ENCODE measurements at places on chromosomes 13 and 19.

DNA sequence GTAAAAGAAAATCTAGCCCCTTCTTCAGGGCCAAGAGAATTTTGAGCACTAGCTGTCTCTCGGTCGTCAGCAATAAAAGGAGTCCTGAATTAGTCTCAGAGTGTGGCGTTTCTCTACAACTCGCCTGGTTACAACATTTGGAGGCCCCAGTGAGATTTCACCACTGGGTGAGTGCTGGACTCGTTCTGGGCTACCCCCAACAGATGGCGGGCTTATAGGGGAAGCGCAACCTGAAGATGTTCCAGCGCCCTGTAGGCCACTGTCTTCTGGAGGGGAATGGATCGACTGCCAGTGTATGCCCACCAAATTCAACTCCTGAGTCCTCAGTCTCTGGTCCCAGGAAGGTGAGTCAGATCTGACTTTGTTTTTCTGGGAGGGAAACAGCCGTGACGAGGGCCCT lies 11.7 kb upstream of the ZNF181 start:
- no peak for DNase-seq

- DNase-seq = no peak
Measured at GRCh38 chr13:71169180-71169579, 697.8 kb downstream of the DACH1 start.

DNA sequence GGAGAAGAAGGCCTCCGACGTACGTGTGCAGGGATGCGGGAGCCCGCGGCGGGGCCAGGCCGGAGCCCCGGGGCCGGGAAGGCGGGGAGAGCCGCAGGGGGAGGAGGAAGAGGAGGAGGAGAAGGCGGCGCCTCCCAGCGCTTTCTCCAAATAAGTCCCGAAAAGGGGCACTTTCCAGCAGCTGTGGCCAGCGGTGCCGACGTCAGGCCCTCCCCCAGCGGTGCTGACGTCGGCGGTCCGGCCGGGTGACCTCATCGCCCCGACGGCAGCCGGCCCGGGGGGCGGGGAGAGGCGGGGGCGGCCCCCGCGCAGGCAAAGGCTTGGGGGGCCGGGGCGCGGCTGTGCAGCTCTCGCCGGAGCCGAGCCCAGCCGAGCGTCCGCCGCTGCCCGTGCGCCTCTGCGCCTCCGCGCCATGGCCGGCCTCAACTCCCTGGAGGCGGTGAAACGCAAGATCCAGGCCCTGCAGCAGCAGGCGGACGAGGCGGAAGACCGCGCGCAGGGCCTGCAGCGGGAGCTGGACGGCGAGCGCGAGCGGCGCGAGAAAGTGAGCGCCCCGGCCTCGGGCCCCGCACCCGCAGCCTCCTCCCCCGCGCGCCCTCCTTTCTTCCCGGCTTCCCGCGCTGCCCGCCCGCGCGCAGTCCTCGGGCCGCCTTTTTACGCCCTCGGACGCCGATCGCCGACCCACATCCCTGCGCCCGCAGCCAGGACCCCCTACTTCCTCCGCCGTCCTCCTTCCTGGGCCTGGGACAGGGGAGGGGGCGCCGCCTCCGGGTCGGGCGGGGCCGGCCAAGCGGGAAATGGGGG lies at the start of gene TPM4:
Gene TPM4, plus strand, starts transcription at position 342 of the 804 bp plus-strand sequence. Its CDS starts 71 bp downstream, at position 413.
- peak; percentile 68 for DNase-seq

- DNase-seq = no peak
Measured at GRCh38 chr13:27130979-27131623, 40.5 kb downstream of the USP12 start.

DNA sequence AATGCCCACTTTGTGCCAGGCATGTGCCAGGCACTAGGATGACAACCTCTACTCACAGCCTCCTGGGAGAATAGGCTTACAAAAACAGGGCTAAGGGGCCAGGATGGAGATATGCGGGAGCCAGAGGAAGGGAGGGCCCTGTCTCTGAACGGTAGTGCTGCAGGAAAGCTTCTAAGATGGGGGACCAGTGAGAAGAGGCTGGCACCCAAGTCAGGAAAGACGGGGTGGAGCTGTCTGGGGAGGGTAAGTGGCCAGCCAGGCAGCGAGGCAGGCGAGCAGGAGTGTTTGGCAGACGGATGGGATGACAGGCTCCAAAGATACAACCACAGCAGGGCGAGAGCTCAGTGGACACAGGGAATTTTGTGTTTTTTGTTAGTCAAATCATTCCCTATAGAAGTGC lies 44.7 kb upstream of the GPI start:
- DNase-seq = no peak

DNA sequence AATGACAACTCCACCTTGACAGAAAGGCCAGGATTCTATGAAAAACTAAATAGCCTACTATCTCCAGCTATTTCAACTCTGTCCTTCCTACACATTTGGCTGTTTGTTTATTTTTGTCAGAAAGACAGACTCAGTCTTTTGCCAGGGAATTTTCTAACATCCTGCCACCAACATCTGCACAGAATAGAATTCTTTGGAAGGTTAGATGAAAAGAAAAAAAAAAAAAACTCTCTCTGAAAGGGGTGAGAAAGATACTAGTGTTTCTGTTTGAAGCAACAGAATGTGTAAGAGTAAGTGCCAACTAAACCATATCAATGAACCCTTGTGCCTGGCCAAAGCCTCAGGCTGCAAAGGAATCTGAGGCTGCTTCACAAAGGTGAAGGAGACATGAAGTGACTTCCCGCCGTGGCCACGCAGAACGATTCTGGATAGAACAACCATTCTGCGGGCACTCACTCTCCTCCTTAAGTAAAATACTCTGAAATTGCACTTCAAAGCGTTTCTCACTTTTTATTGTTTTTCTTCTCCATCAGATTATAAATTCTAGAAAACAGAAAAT lies 498.2 kb downstream of the IRS2 start:
- DNase-seq = no peak

DNA sequence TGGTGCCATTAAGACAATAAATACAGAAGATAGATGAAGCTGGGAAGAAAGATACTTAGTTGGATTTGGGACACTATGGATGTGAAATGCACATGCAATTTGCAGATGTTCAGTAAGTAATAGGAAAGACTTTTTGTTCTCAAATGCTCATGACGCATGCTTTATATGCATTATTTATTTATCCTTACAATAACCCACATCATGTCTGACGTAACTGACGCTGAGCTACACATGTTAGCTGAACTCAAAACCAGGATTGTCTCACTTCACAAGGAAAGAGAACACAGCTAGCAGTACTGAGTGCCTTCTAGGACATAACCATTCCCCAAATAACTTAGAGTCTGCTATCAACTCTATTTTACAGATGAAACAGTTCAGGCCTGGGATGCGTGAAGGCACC lies 463.4 kb downstream of the FGF9 start:
- no peak for DNase-seq

DNA sequence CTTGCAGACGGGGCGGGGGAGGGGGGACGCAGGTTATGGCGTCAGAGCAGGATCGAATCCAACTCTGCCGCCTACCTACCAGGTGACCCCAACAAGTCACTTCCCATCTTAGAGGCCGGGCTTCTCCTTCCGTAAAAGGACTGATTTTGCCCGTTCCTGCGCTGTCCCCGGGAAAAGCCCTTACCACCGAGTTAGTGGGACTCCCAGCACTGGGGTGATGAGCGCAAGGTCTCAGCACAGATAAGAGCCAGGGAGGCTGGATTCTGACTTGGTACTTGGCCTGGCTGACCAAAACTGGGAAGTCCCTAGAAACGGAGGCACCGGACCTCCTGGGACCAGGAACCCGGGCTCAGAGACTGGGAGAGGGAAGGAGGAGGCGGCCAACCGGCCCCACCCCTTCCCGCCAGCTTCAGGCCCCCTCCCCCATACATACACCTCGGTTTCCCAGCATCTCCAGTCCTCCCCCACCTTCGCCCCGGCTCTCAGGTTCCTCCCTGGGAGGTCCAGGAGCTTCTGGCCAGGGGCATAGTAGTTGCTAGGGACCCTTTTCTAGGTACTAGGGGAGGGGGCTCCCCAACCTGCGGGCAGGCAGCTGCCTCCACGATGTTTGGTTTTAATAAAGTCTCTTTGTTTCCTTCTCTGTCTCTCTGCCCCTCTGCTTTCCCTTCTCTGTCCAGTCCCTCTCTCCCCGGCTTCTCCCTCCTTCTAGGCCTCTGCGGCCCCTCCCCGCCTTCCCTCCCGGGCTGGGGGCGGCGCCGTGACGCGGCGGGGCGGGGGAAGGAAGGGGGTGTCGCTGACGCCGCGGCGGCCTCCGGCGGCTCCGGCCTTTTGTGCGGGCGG lies at the start of gene GRAMD1A:
Gene GRAMD1A, plus strand, starts transcription at position 826 of the 840 bp plus-strand sequence. CDS start 156 bp downstream, outside the sequence.
- peak; percentile 36 for DNase-seq

GRCh38 chr19:38185562-38185961 lies 38.5 kb downstream of the DPF1 start:
- no peak for DNase-seq

DNA sequence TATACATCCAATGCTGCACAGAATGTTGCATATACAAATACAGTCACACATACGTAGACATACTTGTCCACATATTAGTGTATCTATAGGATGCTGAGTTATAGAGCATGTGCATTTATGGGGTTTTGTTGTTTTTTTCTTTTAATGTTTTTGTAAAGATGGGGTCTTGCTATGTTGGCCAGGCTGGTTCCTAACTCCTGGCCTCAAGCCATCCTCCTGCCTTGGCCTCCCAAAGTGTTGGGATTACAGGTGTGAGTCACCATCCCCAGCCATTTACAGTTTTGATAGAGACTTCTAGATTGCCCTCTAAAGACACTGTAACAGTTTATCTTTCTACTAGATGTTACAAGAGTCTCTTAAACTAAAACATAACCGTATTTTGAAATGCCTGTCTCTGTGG lies 14.3 kb downstream of the HNRNPUL1 start:
- no peak for DNase-seq

DNA sequence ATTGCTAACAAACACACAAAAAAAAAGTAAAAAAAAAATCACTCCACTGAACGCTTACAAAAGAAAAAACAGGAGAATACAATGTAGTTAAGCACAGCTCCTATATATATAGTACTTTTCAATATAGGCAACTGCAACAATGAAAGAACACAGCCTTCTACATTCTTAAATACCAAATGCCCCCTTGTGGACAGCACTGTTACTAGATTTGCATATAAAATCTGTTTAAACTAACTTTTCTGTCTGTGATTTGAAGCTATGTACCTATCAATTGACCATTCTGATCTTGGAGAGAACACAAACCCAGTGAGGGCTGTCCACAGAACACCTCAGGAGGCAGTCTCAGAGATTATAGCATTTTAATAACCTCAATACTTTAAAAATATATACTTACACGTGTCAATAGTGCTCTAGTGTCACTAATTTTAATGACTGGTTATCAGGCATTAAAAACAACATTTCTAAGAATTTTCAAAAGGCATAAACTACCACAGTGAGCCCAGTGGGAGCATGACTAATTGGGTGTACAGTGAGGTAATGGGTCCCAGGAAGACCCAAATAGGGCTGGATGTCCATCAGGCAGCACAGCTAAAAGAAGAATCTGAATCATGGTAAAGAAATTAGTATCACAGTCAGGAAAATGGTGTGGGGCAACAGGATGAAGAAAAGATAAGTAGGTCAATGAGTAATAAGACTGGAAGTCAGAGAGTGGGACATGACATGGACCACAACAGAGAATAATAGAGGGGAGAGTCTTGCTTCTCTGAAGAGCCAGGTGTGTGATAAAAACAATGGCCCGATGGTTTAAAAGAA lies 22.2 kb downstream of the CCDC169 start:
- no peak for DNase-seq

- DNase-seq = no peak
Measured at GRCh38 chr19:13463296-13463695, 43.0 kb downstream of the CACNA1A start.

DNA sequence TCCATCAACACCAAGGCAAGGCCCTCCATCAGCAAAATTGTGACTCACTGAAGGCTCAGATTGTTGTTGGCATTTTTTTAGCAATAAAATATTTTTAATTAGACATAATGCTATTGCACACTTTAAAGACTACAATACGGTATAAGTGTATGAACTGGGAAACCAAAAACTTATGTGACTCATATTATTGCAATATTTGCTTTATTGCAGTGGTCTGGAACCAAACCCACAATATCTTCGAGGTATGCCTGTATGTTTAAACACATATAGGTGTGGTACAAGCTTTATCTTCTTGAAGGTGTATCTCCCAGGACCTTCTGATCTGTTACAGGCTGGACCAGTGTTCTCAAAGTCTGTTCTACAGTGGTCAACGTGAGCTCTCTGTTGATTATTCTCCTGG lies 142.3 kb upstream of the FNDC3A start:
- DNase-seq = no peak

DNA sequence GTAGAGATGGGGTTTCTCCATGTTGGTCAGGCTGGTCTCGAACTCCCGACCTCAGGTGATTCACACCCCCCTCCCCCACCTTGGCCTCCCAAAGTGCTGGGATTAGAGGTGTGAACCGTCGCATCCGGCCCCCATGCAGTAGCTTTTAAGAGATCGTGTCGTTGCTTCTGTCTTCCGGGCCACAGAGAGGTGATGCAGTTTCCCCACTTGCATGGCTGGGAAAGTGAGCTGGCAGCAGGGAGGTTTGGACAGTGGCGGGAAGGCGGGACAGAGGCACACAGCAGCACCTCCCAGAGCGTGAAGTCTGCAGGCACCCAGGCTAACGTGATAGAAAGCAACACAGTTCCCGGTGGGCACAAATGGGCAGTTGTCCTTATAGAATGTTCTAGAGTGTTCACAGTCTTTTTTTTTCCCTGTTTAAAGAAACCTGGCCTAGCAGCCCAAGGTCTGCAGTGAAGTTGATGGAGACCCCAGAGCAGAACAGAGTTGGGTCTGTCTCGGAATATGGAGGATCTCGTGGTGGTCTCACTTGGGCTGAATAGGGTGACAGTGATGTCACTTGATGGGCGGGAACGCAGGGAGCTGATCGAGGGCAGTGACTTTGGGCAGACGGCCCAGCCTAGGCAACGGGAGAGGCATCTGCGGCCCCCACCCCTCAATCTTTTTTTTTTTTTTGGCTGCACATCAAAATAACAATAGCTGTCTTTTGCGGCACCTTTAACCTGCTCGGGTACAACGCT lies 4.9 kb downstream of the UHRF1 start:
- no peak for DNase-seq

DNA sequence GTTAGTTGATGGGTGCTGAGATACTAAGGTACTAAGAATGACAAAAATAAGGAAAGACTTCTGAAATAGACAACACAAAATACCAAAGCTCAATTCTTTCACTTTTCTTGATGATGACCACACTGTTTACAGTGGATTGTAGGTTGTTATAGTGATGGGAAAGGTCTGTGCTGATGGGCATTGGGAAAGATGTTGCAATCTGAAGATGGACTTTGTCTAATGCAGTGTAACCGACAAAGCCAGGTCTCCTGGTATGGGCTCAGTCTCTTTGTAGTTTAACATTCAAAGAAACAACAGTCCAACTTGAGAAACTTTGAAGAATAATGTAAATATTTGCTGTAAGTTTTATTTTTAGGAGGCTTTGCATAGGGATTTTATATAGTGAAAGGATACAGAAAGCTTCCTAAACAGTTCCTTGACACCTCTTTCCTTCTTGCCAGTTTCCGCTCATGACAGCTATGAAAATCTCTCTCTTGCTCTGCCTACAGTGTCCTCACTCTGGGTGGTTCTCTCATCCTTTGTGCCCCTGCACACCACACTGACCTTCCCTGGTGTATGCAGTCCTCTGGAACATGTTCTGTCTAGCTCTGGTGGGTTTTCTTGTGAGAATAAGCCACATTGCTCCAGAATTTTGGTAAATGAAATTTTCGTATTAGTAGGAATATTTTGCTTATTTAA lies 172.2 kb downstream of the KCNRG start:
- DNase-seq = no peak

All from GM04503 (cell line).